Osteoblast (primary cell): ENCODE measurements at places on chromosomes 4 and X. TPM values are rescaled to one million over a fixed set of nuclear protein-coding genes. Genes with fewer than 3 reads are reported as not detected.
A peak's percentile ranks its signal among the peaks of the same experiment; 100 is the strongest.

- H3K27me3 ChIP-seq: peaks cover 10% of the 10 kb centered on the region
- H3K4me1 ChIP-seq: no peaks in the 10 kb centered on the region
- H3K36me3 ChIP-seq: no peaks in the 10 kb centered on the region
- no peak for DNase-seq
- no peak overlapping the region for H3K27ac ChIP-seq
These were observed 46.4 kb downstream of the PAGE2 start for GRCh38 chrX:55135171-55135570.

DNA sequence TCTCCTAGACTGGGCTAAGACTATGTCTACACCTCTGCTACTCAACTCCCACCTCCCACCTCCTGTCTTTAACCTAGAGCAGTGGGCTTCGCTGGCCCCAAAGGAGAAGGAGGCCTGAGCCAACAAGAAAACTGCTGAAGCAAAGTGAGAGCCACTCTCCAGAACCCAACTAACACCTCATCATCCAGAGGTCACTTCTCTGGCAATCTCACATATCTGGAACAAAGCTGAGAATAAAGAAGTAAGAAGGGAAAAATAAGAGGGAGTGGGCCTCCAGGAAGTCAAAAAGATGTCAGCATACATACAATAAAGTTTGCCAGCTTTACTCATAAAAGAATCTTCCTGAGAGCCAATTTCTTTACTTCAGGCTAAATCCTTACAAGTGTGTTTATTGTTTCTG is 18.6 kb upstream of the FGF16 start:
- no peaks in the 10 kb centered on the region for H3K36me3 ChIP-seq
- peak overlapping the region; percentile 32 for H3K27ac ChIP-seq
- H3K4me1 ChIP-seq: peaks cover 22% of the 10 kb centered on the region
- no peak for DNase-seq
- no peak overlapping the region for H3K4me3 ChIP-seq

DNA sequence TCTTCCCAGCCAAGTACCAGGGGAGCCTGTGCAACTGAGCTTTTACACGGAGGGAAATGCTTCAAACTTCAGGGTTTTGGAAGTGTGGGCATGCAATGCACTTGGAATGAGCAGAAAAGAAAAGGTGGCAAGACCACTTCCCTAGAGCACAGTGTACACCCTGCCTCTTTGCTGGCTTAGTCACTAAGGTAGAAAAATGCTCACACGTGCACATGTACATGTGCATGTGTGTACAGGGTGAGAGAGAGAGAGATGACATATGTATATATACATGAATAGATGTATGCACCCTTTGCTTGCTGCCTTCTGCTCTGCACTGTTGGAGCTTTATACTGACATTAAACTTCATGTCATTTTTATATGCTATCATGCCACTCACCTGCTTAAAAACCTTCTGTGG is 7.9 kb upstream of the KLF3 start:
- H3K4me1 ChIP-seq: no peaks in the 10 kb centered on the region
- H3K27ac ChIP-seq: no peak overlapping the region
- H3K4me3 ChIP-seq: no peak overlapping the region
- peaks cover 8% of the 10 kb centered on the region for H3K27me3 ChIP-seq
- H3K36me3 ChIP-seq: no peaks in the 10 kb centered on the region

DNA sequence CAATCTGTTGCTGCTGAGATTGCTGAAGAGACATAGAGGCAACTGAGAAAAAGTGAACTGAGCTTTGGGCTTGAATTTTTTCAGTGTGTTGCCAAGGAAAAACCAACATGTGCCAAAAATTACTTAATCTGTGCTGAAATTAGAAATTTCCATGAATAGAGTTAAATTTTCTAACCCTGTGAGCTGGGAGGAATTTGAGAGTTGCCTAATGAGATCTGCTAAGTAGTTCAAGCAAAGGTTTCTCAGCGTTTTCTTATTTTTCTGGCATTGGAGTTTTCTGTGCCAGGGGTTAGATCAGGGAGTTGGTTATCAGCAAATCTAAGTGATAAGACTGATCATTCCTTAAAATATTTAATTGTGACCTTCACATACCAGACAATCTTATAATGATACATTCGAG is 457.5 kb upstream of the GNPDA2 start:
- no peaks in the 10 kb centered on the region for H3K36me3 ChIP-seq
- no peaks in the 10 kb centered on the region for H3K4me1 ChIP-seq
- H3K4me3 ChIP-seq: no peak overlapping the region
- DNase-seq: no peak
- no peak overlapping the region for H3K27ac ChIP-seq
- H3K27me3 ChIP-seq: no peaks in the 10 kb centered on the region

GRCh38 chrX:95346856-95347255 is 1337.8 kb upstream of the DIAPH2 start:
- H3K27ac ChIP-seq: no peak overlapping the region
- no peaks in the 10 kb centered on the region for H3K36me3 ChIP-seq
- no peak overlapping the region for H3K4me3 ChIP-seq
- no peaks in the 10 kb centered on the region for H3K27me3 ChIP-seq
- H3K4me1 ChIP-seq: no peaks in the 10 kb centered on the region

DNA sequence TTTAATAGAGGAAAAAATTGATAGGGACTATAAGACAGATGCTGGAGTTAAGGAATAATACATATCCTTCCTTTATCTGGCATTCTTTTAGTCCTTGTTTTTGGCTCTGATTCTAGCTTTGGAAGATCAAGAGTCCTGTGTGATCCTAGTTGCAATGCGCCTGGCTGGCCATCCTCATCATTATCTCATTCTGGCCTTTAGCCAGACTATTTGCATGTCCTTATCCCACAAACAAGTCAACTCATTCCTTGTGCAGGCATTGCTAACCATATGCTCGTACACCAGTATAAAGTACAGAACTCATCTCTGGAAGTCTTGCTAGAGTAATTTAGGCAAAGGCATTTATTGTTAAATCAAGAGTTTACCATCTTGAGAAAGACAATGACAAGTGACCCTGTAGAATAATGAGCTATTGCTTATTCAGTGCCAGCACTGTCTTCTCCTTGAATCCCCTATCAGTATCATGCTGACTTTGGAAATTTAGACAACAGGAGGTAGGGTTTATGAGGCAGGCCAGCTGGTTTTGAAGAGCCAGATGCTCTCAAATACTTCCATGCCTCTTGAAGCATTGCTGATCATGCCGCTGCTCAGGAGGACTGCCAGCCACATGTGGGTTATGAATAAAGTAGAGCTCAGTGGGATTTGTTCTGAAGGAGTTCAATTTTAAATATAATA is 1730.3 kb upstream of the TENM3 start:
- no peak for DNase-seq
- H3K36me3 ChIP-seq: no peaks in the 10 kb centered on the region
- H3K27ac ChIP-seq: no peak overlapping the region
- no peaks in the 10 kb centered on the region for H3K4me1 ChIP-seq
- no peaks in the 10 kb centered on the region for H3K27me3 ChIP-seq

GRCh38 chr4:48692897-48693296 is 87.2 kb downstream of the FRYL start:
- no peak overlapping the region for H3K27ac ChIP-seq
- H3K27me3 ChIP-seq: no peaks in the 10 kb centered on the region
- H3K36me3 ChIP-seq: no peaks in the 10 kb centered on the region

GRCh38 chr4:7101692-7102515 is 34.0 kb upstream of the GRPEL1 start:
- H3K27me3 ChIP-seq: peaks cover 24% of the 10 kb centered on the region
- H3K4me1 ChIP-seq: peaks cover 7% of the 10 kb centered on the region
- H3K4me3 ChIP-seq: peak overlapping the region; percentile 29
- H3K27ac ChIP-seq: no peak overlapping the region

NSG1 gene
- not detected in 2 replicates for total RNA-seq

SFRP2 gene
- total RNA-seq: 0.29 TPM in 1 of 2 replicates, not detected in the other

SERTM2 gene
- under 0.01 TPM in 1 of 2 replicates, not detected in the other for total RNA-seq

- no peaks in the 10 kb centered on the region for H3K27me3 ChIP-seq
- no peak overlapping the region for H3K4me3 ChIP-seq
- no peak for DNase-seq
- no peak overlapping the region for H3K27ac ChIP-seq
These were observed 10.9 kb downstream of the GPAT3 start for GRCh38 chr4:83546786-83547185.

GRCh38 chr4:168521721-168522120 is 24.9 kb downstream of the PALLD start:
- no peaks in the 10 kb centered on the region for H3K36me3 ChIP-seq
- H3K4me1 ChIP-seq: peaks cover 4% of the 10 kb centered on the region
- no peak overlapping the region for H3K4me3 ChIP-seq
- H3K27me3 ChIP-seq: no peaks in the 10 kb centered on the region
